ENCODE measurements at places on chromosomes 16 and 17.

GRCh38 chr17:58305626-58306025 is 23.0 kb downstream of the TSPOAP1 start:
- no peak for DNase-seq

GRCh38 chr16:20918486-20919239 is 18.1 kb downstream of the LYRM1 start:
- no peak for DNase-seq

DNA sequence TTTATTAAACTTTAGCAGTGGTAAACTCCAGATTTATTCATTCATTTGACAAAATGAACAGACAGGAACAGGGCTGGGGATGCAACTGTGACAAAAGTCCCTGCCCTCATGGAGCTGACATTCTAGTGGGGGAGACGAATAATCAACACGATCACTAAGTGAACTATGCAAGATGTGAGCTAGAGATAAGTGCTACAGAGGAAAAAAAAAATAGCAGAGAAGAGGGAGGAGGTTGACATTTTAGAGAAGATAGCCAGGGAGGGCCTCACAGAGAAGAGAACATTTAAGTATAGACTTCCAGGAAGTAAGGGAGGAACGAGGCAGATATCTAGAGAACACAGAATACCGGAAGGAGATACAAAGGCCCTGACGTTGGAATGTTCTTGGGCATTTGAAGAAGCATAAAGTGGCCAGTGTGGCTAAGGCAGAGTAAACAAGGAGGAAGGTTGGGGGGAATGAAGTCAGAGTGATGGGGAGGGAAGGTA is 17.9 kb upstream of the AP1G1 start:
- no peak for DNase-seq

GRCh38 chr16:11876306-11876705 is 25.0 kb upstream of the RSL1D1 start:
- DNase-seq, result no peak

DNA sequence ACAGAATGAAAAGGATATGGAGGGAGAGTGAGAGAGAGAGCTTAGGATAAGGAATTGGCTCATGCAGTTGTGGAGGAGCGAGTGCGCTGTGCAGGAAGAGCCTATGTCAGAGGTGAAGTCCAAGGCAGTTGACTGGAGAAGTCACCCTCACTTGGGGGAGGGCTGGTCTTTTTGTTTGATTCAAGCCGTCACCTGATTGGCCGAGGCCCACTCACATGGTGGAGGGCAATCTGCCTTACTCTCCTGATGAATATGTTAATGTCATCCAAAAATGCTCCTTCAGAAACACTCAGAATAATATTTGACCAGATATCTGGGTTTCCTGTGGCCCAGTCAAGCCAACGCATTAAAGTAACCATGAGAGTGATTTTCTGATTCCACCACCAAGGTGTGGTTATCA is 131.7 kb downstream of the KATNIP start:
- no peak for DNase-seq

- DNase-seq, result no peak
These were observed 683.7 kb upstream of the SALL1 start for GRCh38 chr16:51834794-51835193.

- no peak for DNase-seq
These were observed 5.2 kb downstream of the CCDC102A start for GRCh38 chr16:57531253-57531575.

DNA sequence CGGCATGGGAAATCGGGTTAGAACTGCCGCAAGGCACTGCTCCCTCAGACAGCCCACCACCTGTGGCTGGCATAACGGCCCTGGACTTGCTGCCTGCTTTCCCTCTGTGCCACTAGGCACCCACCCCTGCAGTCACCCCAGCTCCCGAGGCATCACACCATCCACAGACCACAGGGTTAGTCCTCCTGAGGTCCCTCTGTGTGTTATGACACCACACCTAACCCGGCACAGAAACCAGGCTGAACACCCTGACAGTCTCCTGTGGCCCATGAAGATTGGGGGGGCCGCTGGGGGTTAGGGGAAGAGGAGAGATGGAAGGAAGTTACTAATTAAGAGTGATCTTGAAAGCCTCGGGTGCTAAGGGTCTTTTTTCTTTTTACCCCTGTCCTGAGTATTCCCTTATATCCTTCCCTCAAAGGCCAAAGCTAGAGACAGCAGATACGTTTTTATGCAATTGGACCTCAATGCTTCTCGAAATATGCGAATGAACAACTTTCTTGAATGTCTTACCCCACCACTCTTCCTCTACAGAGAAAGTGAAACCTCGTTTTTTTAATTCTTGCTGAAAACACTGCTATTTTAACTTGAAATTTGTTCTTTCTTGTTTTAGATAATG is 7.0 kb downstream of the CYTH1 start:
- no peak for DNase-seq

- DNase-seq, result no peak
These were observed 45.9 kb upstream of the DOC2B start for GRCh38 chr17:227078-227945.

DNA sequence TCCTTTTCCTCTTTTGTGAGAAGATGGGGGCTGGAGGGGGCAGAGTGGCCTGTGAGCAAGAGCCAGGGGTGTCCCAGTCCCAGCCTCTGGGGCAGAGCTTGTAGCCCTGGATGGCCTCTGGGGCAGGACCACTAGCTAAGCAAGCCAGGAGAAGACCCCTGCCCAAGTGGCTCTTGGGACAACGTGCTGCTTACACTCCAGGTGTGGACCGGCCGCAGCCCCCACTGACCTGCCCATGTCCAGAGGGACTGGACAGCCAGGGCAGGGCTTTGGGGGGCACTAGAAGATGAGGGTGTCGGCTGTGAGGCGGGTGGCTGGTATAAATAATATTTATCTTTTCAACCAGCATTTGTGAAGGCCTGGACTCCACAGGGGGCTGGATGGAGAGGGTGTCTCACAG is 9.2 kb upstream of the SPPL2C start:
- DNase-seq, result no peak

- DNase-seq, result no peak
These were observed 4.8 kb upstream of the NGFR start for GRCh38 chr17:49490276-49490675.

- no peak for DNase-seq
These were observed 158.5 kb downstream of the RPTOR start for GRCh38 chr17:80703142-80703478.

DNA sequence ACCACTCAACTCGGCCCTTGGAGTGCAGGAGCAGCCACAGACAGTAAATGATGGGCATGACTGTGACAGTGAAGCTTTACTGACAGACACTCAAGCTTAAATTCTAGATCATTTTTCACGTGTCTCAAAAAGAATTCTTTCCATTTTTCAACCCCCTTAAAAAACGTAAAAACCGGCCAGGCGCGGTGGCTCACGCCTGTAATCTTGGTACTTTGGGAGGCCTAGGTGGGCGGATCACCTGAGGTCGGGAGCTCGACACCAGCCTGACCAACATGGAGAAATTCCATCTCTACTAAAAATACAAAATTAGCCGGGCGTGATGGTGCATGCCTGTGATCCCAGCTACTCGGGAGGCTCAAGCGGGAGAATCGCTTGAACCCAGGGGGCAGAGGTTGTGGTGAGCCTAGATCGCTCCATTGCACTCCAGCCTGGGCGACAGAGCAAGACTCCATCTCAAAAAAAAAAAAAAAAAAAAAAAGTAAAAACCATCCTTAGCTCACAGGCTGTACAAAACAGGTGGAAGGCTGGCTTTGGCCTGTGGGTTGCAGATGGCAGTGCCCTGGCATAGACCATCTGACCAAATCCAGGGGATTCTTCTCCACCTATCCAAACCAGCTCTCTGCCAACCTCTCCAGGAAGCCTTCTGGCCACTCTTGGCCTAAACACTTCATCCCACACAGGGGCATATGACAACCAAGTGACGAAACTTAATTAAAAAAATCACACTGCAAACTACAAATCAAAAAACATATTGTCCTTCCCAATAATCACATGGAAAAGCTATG is 18.3 kb downstream of the TBC1D16 start:
- DNase-seq, result no peak

DNA sequence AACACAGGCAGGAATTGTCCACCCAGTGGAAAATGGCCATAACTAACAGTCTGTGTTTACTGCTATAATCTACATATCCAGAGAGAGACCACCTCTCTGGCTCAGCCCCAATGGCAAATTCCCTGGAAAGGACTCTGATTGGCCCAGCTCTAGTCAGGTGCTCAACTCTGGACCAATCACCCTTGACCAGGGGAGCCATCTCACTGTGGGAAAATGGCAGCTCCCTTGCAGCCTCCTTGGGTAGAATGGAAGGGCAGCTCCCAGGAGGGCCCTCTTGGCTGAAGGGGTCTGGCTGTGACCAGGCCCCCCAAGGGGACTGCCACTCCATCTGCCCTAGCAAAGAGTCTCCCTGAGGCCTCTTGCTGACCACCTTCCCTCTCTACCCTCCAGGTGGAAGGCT is 3.1 kb downstream of the ALOX15B start:
- no peak for DNase-seq

- DNase-seq, result no peak
These were observed 19.0 kb downstream of the CACNG4 start for GRCh38 chr17:66983414-66984021.

- DNase-seq, result no peak
These were observed 724.2 kb upstream of the CDH8 start for GRCh38 chr16:62760398-62760797.

DNA sequence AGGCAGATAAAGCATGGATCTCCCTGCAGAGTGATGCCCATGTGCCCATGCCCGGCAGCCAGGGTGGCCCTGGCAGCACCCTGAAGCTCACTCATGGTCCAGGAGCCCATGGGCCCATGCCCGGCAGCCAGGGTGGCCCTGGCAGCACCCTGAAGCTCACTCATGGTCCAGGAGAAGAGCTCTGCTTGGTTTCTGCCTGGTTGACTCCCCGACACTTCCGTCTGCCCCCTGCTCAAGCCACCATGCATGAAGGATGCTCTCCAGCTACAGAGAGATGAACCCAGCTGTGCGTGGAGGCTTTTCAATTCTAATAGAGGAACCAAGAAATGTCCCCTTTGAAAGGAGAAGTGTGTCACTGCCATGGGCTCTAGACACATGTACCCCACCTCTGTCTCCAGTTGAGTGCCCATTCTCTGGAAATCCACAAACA is 8.7 kb downstream of the CCL17 start:
- DNase-seq, result no peak

DNA sequence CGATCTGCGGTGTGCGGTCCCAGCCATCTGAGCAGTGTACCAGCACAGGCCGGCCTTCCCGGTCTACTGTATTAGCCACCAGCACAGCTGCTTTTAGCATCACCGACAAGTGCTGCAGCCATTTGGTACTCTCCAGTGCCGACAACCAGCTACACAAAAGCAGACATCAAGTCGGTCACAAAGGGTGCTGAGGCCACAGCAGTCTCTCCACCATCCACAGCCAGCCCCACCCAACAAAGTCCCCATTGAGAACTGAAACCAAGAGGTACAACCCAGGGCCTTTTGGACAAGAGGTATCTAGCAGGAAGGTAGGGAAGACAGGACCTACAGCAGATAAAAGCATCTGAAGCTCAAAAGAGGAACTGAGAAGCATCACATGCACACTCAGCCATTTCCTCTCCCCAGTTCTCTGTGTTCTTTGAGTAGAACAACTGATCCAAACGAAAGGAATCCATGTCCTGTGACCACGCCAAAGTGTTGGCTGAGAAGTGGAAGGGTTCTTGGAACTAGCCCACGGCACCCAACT is 9.5 kb downstream of the MTMR4 start:
- no peak for DNase-seq

- DNase-seq, result no peak
These were observed 51.4 kb downstream of the IRF8 start for GRCh38 chr16:85950136-85950918.

- no peak for DNase-seq
These were observed 26.9 kb downstream of the LDHD start for GRCh38 chr16:75089486-75090202.

GRCh38 chr16:10780628-10781027 is 37.0 kb downstream of the NUBP1 start:
- DNase-seq, result no peak

DNA sequence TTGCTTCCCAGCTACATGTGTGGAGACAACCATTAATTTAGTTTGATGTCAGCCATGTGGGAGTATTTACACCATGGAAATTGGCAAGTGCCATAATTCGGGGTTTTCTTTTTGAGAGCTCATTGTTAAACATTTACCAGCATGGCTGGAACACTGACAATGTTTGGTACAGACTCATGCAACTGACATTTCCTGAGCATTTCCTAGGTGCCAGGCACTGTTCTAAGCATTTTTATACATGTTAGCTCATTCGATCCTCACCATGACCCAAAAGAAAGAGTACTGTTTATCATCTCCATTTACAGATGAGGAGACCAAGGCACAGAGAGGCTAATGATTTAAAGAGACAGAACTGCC is 86.9 kb downstream of the FOXL1 start:
- no peak for DNase-seq

DNA sequence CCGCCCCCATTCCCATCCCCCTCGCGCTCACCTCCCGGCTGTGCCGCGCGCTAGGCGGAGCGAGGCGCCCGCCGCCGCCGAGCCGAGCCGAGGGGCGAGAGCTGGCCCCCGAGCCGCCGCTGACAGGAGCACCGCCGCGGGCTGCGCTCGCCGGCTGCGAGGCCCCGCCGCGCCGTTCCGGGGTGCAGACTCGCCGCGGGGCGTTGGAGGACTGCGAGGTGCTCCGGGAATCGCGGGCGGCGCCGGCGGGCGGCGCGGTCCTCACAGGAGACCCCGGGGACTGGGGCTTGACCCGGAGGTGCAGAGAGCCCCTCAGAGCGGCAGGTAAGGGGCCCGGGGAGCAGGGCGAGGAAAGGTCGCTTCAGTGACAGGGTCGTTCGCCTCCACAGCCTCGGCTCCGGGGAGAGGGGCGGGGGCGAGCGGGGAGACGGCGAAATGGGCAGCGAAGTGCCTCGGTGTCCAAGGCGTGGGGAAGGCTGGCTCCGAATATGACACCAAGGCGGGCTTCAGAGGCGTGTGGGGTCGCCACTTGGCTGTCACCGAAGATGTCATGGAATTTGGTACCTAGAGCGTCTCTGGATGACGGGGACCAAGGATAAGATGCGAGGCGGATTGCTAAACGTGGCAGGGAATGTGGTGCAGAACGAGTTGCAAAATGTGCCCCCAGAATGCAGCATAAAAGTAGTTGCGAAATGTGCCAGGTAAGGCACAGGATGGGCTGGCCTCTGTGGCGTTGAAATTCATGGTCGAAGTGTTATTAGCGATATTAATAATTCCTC is 580 bp downstream of the TANC2 start:
- no peak for DNase-seq

- DNase-seq, result no peak
These were observed 931.9 kb upstream of the SOX9 start for GRCh38 chr17:71188811-71189492.

- DNase-seq, result no peak
These were observed 135.9 kb downstream of the HS3ST4 start for GRCh38 chr16:25827709-25828108.

- DNase-seq, result no peak
These were observed 119.6 kb downstream of the CA4 start for GRCh38 chr17:60269417-60269816.

GRCh38 chr16:9593440-9593839 is 502.0 kb downstream of the HAPSTR1 start:
- DNase-seq, result no peak

GRCh38 chr17:75779987-75780889 is 4.4 kb upstream of the UNK start:
- DNase-seq, result no peak

- peak; percentile 84 for DNase-seq
These were observed at the start of gene STX8 for GRCh38 chr17:9575381-9576101. Gene STX8, minus strand, starts transcription at chr17:9575820. Its CDS starts 12 bp downstream, at chr17:9575808.

Data from stimulated activated CD4-positive, alpha-beta T cell treated with anti-CD3 and anti-CD28 coated beads, Interleukin-12 subunit alpha, Interleukin-12 subunit beta, amount 100 ng/mL, for 48 hours (primary cell).